Activated naive CD8-positive, alpha-beta T cell treated with anti-CD3 and anti-CD28 coated beads, Interleukin-2, amount 50 U/mL, for 24 hours (primary cell): ENCODE measurements at places on chromosomes 6 and 20.

DNA sequence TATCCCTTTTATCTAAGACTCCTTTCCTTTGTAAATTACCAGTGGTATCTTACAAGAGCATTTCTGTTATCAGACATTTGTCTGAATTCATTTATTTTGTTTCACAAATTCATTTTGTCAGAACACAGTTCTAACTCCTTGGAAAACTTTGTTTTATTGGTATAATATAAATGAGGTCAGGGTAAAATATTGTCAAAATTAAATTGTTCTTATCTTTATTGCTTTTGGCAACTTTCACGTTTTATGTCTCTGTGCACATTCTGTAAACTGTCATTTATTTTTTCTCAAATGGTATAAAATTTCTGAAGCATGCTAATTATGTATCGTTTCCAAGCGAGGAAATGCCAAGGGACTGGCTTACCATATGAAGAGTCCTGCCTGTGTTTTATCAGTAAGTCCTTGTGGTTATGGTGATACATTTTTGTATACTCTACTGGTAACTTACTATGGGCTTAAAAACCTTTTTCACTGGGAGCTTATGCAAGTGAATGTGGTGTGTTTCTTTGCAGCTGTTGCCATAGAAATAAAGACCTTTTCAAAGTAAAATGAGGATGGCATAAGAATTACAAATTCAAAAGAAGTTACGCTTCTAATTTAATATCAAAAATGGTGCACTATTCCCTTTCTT, 214.2 kb downstream of the COL19A1 start:
- DNase-seq = no peak
- no peak overlapping the region for H3K27ac ChIP-seq
- no peaks in the 10 kb centered on the region for H3K4me1 ChIP-seq

- H3K36me3 ChIP-seq = no peaks in the 10 kb centered on the region
- H3K27me3 ChIP-seq = peaks cover 3% of the 10 kb centered on the region
- no peak overlapping the region for H3K27ac ChIP-seq
- no peak for DNase-seq
- H3K4me1 ChIP-seq = no peaks in the 10 kb centered on the region
Measured at GRCh38 chr6:82268301-82268846, 20.8 kb upstream of the IBTK start.

- no peak for DNase-seq
- peaks cover 9% of the 10 kb centered on the region for H3K36me3 ChIP-seq
- no peaks in the 10 kb centered on the region for H3K27me3 ChIP-seq
- H3K27ac ChIP-seq = no peak overlapping the region
- peaks cover 24% of the 10 kb centered on the region for H3K4me1 ChIP-seq
Measured at GRCh38 chr20:5767493-5768098, 17.4 kb downstream of the SHLD1 start.

- no peaks in the 10 kb centered on the region for H3K36me3 ChIP-seq
- no peak overlapping the region for H3K27ac ChIP-seq
- no peak overlapping the region for H3K4me3 ChIP-seq
- no peak for DNase-seq
- peaks cover 2% of the 10 kb centered on the region for H3K4me1 ChIP-seq
Measured at GRCh38 chr20:57280221-57280620, 13.8 kb upstream of the BMP7 start.

GRCh38 chr6:131954775-131955107, 3.6 kb upstream of the CCN2 start:
- peaks cover 10% of the 10 kb centered on the region for H3K4me1 ChIP-seq
- no peak overlapping the region for H3K27ac ChIP-seq
- no peaks in the 10 kb centered on the region for H3K36me3 ChIP-seq
- no peak for DNase-seq
- H3K27me3 ChIP-seq = peaks cover 48% of the 10 kb centered on the region

DNA sequence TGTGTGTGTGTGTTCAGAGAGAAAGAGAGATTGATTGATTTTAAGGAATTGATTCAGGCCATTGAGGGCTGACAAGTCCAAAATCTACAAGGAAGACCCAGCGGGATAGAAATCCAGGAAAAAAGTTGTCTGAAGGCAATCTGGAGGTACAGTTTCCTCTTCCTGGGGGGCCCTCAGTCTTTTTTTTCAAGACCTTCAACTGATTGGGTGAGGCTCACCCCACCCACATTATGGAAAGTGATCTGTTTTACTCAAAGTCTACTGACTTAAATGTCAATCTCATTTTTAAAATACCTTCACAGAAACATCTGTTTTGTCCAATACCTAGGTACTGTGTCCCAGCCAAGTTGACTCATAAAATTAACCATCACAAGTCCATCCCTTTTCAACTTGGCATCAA, 243.0 kb upstream of the PLN start:
- H3K36me3 ChIP-seq = no peaks in the 10 kb centered on the region
- no peak overlapping the region for H3K27ac ChIP-seq
- no peak overlapping the region for H3K4me3 ChIP-seq
- no peak for DNase-seq
- H3K4me1 ChIP-seq = no peaks in the 10 kb centered on the region

DNA sequence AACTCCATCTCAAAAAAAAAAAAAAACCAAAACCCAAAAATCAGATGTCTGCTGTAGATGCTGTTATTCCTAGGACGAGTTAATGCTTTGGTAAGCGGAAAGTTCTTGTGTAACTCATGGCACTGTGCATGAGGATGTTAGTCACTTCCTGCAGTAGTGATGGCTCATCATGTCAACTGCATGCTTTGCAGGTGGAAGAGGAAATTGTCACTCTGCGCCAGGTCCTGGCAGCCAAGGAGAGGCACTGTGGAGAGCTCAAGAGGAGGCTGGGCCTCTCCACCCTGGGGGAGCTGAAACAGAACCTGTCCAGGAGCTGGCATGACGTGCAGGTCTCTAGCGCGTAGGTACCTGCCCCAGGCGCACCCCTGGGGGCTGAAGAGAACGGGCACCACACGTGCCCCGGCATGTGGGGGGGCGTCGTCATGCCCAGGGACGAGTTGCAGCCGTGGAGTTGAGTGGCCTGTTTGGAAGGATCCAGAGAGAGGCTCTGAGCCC, 8.5 kb downstream of the TPD52L2 start:
- no peak for DNase-seq
- H3K27ac ChIP-seq = peak overlapping the region; percentile 91
- H3K27me3 ChIP-seq = no peaks in the 10 kb centered on the region
- H3K4me3 ChIP-seq = peak overlapping the region; percentile 26
- peaks cover 11% of the 10 kb centered on the region for H3K4me1 ChIP-seq

GRCh38 chr20:34952671-34953070, 2.9 kb downstream of the GSS start:
- H3K36me3 ChIP-seq = peaks cover 7% of the 10 kb centered on the region
- no peak overlapping the region for H3K27ac ChIP-seq
- no peaks in the 10 kb centered on the region for H3K27me3 ChIP-seq
- no peak for DNase-seq
- peaks cover 21% of the 10 kb centered on the region for H3K4me1 ChIP-seq

- H3K36me3 ChIP-seq = no peaks in the 10 kb centered on the region
- H3K27me3 ChIP-seq = peaks cover 1% of the 10 kb centered on the region
- H3K4me3 ChIP-seq = no peak overlapping the region
- H3K4me1 ChIP-seq = no peaks in the 10 kb centered on the region
- no peak overlapping the region for H3K27ac ChIP-seq
- no peak for DNase-seq
Measured at GRCh38 chr6:134584847-134585516, 267.1 kb upstream of the SGK1 start.

DNA sequence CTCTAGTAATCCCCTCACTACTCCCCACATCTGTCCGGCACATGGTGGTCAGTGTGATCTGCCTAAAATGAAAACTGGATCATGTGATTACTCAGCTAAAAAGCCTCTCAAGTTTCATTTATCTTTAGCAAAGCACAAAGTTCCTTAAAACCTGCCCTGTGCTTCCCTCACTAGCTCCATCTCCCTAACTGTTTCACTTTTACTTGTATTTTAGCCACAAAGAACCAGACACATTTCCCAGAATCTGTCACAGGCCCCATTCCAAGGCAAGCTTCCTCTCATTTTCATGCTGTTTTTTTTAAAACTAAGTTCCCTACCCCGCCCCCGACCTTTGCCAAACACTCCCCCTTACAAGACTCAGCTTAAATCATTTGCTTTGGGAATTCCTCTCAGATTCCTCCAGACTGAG, 8.9 kb upstream of the IGF2R start:
- DNase-seq = no peak
- H3K27me3 ChIP-seq = peaks cover 1% of the 10 kb centered on the region
- peaks cover 19% of the 10 kb centered on the region for H3K4me1 ChIP-seq
- no peaks in the 10 kb centered on the region for H3K36me3 ChIP-seq
- no peak overlapping the region for H3K4me3 ChIP-seq
- no peak overlapping the region for H3K27ac ChIP-seq

DNA sequence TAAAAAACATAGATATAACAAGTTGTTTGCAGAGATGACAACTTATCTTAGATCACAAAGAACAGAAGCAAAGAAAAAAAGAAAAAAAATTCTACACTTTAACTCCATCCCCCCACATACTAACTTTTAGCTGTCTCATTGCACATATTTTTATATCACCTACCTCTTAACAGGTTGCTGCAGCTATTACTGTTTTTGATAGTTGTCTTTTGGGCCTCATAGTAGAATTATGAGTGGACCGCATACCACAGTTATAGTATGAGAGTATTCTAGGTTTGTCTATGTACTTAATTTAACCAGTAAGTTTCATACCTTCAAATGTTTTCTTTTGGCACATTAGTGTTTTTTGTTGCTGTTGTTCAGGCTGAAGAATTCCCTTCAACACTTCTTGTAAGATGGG, 12.3 kb downstream of the RSPH3 start:
- DNase-seq = no peak
- peaks cover 8% of the 10 kb centered on the region for H3K36me3 ChIP-seq
- H3K27me3 ChIP-seq = no peaks in the 10 kb centered on the region
- peaks cover 29% of the 10 kb centered on the region for H3K4me1 ChIP-seq

GRCh38 chr6:134060491-134061106, 8.2 kb upstream of the SLC2A12 start:
- H3K4me1 ChIP-seq = peaks cover 2% of the 10 kb centered on the region
- no peak for DNase-seq
- no peak overlapping the region for H3K27ac ChIP-seq
- H3K36me3 ChIP-seq = no peaks in the 10 kb centered on the region
- H3K4me3 ChIP-seq = no peak overlapping the region

DNA sequence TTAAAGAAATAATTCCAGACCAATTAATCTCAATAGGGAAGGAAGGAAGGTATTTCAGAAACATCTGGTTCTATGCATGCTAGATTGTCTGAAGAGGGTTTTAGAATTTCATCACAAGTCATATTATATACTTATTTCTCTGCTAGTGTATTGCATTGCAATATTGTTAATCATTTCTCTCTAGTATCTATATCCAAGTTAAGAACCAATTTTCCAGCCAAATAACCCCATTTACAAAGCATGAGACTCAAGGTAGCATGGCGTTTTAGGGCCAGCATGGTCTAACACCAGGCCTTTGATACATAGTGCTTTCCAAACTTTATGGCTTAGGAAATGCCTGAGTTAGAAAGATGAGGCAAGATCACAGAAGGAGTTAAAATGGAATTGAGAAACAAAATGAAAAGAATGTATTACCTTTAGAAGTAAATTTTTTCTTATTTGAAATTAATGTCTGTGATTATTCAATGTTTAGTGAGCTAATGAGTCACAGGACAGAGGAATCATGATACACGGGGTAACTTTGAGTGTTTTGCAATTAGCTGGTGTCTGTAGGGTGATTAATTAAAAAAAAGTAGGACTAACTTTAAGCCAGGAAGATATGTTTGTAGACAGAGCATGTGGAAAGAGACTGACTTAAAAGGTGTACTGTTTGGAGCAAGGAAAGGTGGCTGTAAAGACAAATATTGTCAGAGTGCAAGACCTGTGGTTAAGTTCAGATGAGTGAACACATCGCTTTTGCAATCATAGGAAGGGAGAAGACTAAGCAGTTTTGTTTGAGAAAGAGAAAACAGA, 1006.2 kb upstream of the CITED2 start:
- no peaks in the 10 kb centered on the region for H3K36me3 ChIP-seq
- DNase-seq = no peak
- no peak overlapping the region for H3K27ac ChIP-seq
- H3K27me3 ChIP-seq = peaks cover 2% of the 10 kb centered on the region
- H3K4me3 ChIP-seq = no peak overlapping the region

DNA sequence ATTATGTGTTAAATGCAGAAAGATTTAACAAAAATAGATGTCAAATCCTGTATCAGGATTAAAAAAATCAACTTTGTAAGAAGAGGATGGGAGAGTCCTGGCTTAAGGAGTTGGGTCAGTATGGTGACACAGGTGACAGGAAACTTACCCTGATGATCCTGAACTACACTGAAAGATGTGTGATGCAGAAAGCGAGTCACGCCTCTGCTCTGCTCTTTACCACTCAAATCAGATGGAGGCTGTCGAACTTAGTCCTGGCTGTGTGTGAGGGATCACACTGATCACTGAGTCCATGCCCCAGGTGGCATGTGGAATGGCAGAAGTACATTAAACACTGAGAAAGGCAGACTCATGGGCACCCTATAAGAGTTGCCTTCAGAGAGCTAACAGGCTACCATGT, 92.9 kb downstream of the GJA10 start:
- H3K4me1 ChIP-seq = peaks cover 83% of the 10 kb centered on the region
- DNase-seq = no peak

GRCh38 chr6:113809826-113810225, 47.3 kb upstream of the MARCKS start:
- peaks cover 11% of the 10 kb centered on the region for H3K4me1 ChIP-seq
- DNase-seq = no peak
- H3K27me3 ChIP-seq = peaks cover 4% of the 10 kb centered on the region
- H3K27ac ChIP-seq = no peak overlapping the region
- H3K4me3 ChIP-seq = no peak overlapping the region

- peak overlapping the region; percentile 87 for H3K27ac ChIP-seq
- H3K4me1 ChIP-seq = peaks cover 100% of the 10 kb centered on the region
- peaks cover 32% of the 10 kb centered on the region for H3K36me3 ChIP-seq
- no peak for DNase-seq
- H3K27me3 ChIP-seq = no peaks in the 10 kb centered on the region
Measured at GRCh38 chr20:41150664-41151063, 13.3 kb downstream of the PLCG1 start.

DNA sequence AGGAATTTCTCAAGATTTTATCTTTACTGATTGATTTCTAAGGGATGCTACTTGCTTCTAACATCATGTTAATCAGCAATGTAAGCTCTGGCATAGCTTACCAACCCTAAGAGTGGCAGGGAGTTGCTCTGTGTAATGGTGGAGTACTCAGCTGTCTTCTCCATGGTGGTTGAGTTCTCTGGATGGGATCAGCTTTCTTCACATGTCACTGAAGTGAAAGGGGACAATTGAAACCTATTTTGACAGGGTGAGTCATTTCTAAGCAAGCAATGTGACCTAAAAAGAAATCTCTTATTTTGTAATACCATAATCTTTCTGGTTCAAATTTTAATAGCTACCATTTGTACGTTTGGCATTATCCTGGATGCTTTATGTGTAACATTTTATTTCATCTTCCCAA, 430.4 kb downstream of the GJA1 start:
- H3K27ac ChIP-seq = no peak overlapping the region
- no peak overlapping the region for H3K4me3 ChIP-seq
- no peaks in the 10 kb centered on the region for H3K36me3 ChIP-seq
- no peaks in the 10 kb centered on the region for H3K27me3 ChIP-seq
- no peak for DNase-seq
- no peaks in the 10 kb centered on the region for H3K4me1 ChIP-seq

- H3K4me1 ChIP-seq = no peaks in the 10 kb centered on the region
- no peak overlapping the region for H3K27ac ChIP-seq
- H3K4me3 ChIP-seq = no peak overlapping the region
- H3K36me3 ChIP-seq = no peaks in the 10 kb centered on the region
Measured at GRCh38 chr6:75109022-75109421, 96.8 kb downstream of the COL12A1 start.
